ENCODE measurements at places on chromosomes 2 and 18.

DNA sequence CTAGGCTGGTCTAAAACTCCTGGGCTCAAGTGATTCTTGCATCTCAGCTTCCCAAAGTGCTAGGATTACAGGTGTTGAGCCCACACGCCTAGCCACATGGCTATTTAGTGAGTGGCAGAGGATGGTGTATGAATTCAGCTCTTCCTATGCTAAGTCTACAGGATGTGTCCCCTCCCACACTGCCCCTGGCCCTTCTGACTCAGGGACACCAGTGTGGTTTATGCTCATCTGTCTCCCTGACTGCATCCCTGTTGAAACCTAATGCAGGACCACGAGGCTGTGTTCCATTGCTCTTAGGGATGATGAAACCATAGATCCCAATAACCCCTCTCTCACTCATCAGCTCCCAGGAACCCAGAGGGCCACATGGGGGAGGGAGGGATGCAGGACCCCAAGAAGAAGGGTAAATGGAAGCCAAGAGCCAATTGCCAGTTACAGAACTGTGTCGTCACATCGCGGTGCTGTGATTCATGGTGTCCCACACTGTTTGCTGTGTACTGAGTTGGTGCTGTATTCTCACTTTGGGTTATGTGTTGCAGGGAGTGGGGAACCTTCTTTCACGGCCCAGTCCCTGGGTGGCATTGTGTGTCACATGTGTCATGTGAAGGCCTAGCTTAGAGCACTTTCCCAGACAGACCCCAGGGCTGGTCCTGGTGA, 102.9 kb upstream of the HAAO start:
- DNase-seq: no peak

- DNase-seq: no peak
These were observed 117.8 kb downstream of the CTIF start for GRCh38 chr18:48656582-48656981.

DNA sequence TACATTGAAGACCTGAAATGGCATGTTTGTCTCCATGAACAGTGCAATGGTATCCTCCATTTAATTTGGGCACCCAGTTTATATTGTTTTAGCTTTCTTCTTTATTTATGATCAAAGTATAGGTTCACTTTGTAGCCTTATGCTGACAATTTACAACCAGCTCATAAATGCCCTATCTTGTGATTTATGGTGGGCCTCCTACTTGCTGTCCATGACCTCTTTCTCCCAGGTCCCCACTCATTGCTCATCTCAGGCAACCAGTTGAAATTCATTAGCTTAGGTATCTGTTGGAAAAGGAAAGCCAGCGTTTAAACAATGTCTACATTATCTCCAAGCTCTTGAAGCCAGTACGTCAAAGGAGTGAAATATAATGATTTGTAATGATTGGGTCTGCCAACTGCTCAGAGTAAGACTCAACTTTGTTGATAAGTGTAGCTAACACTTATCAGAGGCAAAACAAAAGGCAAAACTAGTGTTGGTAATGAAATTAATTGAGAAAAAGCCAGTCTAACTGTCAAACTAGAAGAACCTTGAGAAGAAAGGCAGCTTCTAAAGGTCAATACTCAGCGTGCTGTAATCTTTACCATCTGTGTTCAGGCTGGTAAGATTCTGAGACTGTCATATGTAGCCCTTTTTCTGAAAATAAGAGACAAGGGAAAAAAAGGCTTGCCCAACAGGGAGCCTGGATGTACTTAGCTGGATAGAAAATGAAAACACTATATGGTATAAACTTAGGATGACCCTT, 695.9 kb downstream of the EPHA4 start:
- DNase-seq: no peak

GRCh38 chr2:205627085-205627484, 55.2 kb upstream of the NRP2 start:
- DNase-seq: no peak

GRCh38 chr2:10992023-10992791, 80.5 kb downstream of the KCNF1 start:
- no peak for DNase-seq

- DNase-seq: no peak
These were observed 27.0 kb upstream of the CCDC93 start for GRCh38 chr2:118040891-118041290.

- no peak for DNase-seq
These were observed 17.4 kb downstream of the ZNF24 start for GRCh38 chr18:35326695-35327387.

- no peak for DNase-seq
These were observed at the start of gene TUBB6 for GRCh38 chr18:12307701-12308385. Gene TUBB6, plus strand, starts transcription at chr18:12308241. Its CDS starts 52 bp downstream, at chr18:12308293.

Measured in head of caudate nucleus (tissue), 42 donors.